ENCODE measurements at places on chromosomes 2 and 18.

- no peak overlapping the region for H3K4me3 ChIP-seq
- no peaks in the 10 kb centered on the region for H3K27me3 ChIP-seq
- H3K4me1 ChIP-seq: no peaks in the 10 kb centered on the region
- no peak for DNase-seq
- no peak overlapping the region for H3K27ac ChIP-seq
These were observed 174.4 kb upstream of the FBXO11 start for GRCh38 chr2:48080534-48081316.

DNA sequence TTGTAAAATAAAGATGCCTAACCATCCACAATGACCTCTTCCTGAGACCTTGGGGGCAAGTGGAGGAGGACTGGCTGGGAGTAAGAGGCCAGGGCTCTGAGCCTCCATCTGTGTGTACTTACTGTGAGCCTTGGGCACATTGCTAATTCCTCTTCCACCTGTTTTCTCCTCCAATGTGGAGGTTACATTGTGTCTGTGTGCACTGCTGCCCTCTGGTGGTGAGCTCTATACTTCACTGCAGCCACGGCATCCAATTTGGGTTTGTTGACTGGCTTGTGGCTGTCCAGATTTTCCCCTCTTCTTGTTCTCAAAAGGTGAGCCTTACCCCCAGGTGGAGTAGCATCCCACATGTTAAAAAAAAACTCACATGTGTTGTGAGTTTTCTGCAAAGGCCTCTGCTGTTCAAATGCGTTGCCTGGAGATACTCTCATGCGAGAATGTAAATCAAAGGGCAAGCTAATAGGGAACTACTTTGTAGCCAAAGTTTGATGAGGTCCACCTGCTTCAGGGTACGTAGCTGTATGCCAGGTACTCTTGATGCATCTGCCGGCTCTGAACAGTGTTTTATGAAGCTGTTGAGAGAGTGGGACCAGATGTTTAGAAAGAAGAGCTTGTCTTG lies 80.8 kb downstream of the APOB start:
- peak; percentile 72 for DNase-seq
- H3K4me3 ChIP-seq: no peak overlapping the region
- peaks cover 16% of the 10 kb centered on the region for H3K27me3 ChIP-seq
- H3K4me1 ChIP-seq: no peaks in the 10 kb centered on the region
- H3K36me3 ChIP-seq: no peaks in the 10 kb centered on the region

GRCh38 chr18:5585653-5586052 lies 41.9 kb upstream of the EPB41L3 start:
- no peaks in the 10 kb centered on the region for H3K4me1 ChIP-seq
- no peak overlapping the region for H3K27ac ChIP-seq
- no peaks in the 10 kb centered on the region for H3K36me3 ChIP-seq
- H3K27me3 ChIP-seq: peaks cover 2% of the 10 kb centered on the region
- no peak for DNase-seq
- no peak overlapping the region for H3K4me3 ChIP-seq

GRCh38 chr18:73579698-73580097 lies 567.9 kb downstream of the FBXO15 start:
- H3K36me3 ChIP-seq: no peaks in the 10 kb centered on the region
- no peak overlapping the region for H3K27ac ChIP-seq
- no peak for DNase-seq
- H3K4me1 ChIP-seq: no peaks in the 10 kb centered on the region
- H3K4me3 ChIP-seq: no peak overlapping the region

- peaks cover 4% of the 10 kb centered on the region for H3K27me3 ChIP-seq
- no peak overlapping the region for H3K4me3 ChIP-seq
- no peaks in the 10 kb centered on the region for H3K36me3 ChIP-seq
- peaks cover 4% of the 10 kb centered on the region for H3K4me1 ChIP-seq
- DNase-seq: no peak
These were observed 47.7 kb downstream of the GLI2 start for GRCh38 chr2:120783371-120783791.

GRCh38 chr18:10543277-10543676 lies 17.4 kb downstream of the NAPG start:
- no peak overlapping the region for H3K4me3 ChIP-seq
- no peak overlapping the region for H3K27ac ChIP-seq
- no peaks in the 10 kb centered on the region for H3K27me3 ChIP-seq
- peaks cover 52% of the 10 kb centered on the region for H3K36me3 ChIP-seq
- DNase-seq: no peak
